Endothelial cell (in vitro differentiated cells): ENCODE measurements at places on chromosomes 1 and 21.
A peak's percentile ranks its signal among the peaks of the same experiment; 100 is the strongest.

GRCh38 chr1:16351456-16351993 is 755 bp downstream of the FBXO42 start:
- peak overlapping the region; percentile 97 for H3K4me3 ChIP-seq
- no peak for DNase-seq
- peak overlapping the region; percentile 25 for H3K27ac ChIP-seq
- peaks cover 7% of the 10 kb centered on the region for H3K36me3 ChIP-seq
- peaks cover 16% of the 10 kb centered on the region for H3K4me1 ChIP-seq
- H3K27me3 ChIP-seq, result peaks cover 3% of the 10 kb centered on the region

DNA sequence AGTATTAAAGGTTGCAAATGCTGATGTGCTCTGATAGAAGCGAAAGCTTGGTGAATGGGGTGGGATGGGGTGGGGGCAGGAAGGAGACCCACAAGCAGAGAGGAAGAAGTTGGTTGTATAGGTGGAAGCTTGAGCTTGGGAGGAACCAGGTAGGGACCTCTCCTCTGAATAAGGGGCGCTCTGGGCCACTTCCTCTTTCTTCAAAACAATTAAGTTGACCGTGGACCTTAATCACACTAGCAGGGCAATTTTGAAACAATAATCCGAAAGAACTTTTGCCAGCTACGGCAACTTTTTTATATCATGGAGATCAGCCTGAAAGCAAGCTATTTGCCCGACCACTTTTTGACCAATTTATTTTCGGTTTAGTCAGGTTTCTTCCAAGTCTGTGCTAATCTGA is 1.9 kb upstream of the DYRK1A start:
- no peak for DNase-seq
- peak overlapping the region; percentile 89 for H3K27ac ChIP-seq
- H3K27me3 ChIP-seq, result peaks cover 12% of the 10 kb centered on the region
- H3K36me3 ChIP-seq, result peaks cover 14% of the 10 kb centered on the region

DNA sequence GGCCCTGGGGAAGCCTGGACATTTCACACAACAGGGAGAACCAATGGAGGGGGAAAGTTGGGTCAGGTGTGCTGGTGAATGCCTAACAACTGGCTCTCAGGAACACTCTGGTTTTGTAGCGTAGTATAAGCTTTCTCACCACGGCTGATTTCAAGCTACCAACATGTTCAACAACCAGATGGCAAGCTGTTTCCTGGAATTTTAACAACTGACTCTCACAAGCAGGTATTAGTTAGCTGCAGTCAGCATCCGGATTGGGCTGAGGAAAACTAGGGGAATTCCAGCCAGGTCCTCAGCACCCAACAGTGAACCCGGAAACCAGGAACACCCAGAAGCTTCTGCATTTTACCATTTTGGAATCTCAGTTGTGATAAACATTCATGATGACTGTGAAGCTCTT is 162.3 kb upstream of the CAMK1G start:
- H3K4me1 ChIP-seq, result no peaks in the 10 kb centered on the region
- no peaks in the 10 kb centered on the region for H3K36me3 ChIP-seq
- H3K4me3 ChIP-seq, result no peak overlapping the region
- H3K27me3 ChIP-seq, result peaks cover 1% of the 10 kb centered on the region
- H3K27ac ChIP-seq, result no peak overlapping the region
- DNase-seq, result no peak

- DNase-seq, result no peak
- no peaks in the 10 kb centered on the region for H3K27me3 ChIP-seq
- no peak overlapping the region for H3K4me3 ChIP-seq
- no peak overlapping the region for H3K27ac ChIP-seq
- H3K4me1 ChIP-seq, result no peaks in the 10 kb centered on the region
Measured at GRCh38 chr1:80827666-80828065, 973.1 kb upstream of the ADGRL2 start.

GRCh38 chr1:53558739-53559315 is 99.6 kb downstream of the DMRTB1 start:
- no peak overlapping the region for H3K4me3 ChIP-seq
- no peaks in the 10 kb centered on the region for H3K36me3 ChIP-seq
- H3K27me3 ChIP-seq, result peaks cover 2% of the 10 kb centered on the region
- no peak for DNase-seq

- no peak for DNase-seq
- H3K27me3 ChIP-seq, result peaks cover 2% of the 10 kb centered on the region
- no peak overlapping the region for H3K27ac ChIP-seq
- H3K4me1 ChIP-seq, result no peaks in the 10 kb centered on the region
- H3K36me3 ChIP-seq, result no peaks in the 10 kb centered on the region
- H3K4me3 ChIP-seq, result no peak overlapping the region
Measured at GRCh38 chr21:15908187-15908586, 178.4 kb downstream of the USP25 start.

GRCh38 chr21:39630191-39630591 is 17.5 kb downstream of the B3GALT5 start:
- no peak overlapping the region for H3K4me3 ChIP-seq
- H3K27ac ChIP-seq, result no peak overlapping the region
- peaks cover 2% of the 10 kb centered on the region for H3K27me3 ChIP-seq
- no peak for DNase-seq
- peaks cover 11% of the 10 kb centered on the region for H3K4me1 ChIP-seq

DNA sequence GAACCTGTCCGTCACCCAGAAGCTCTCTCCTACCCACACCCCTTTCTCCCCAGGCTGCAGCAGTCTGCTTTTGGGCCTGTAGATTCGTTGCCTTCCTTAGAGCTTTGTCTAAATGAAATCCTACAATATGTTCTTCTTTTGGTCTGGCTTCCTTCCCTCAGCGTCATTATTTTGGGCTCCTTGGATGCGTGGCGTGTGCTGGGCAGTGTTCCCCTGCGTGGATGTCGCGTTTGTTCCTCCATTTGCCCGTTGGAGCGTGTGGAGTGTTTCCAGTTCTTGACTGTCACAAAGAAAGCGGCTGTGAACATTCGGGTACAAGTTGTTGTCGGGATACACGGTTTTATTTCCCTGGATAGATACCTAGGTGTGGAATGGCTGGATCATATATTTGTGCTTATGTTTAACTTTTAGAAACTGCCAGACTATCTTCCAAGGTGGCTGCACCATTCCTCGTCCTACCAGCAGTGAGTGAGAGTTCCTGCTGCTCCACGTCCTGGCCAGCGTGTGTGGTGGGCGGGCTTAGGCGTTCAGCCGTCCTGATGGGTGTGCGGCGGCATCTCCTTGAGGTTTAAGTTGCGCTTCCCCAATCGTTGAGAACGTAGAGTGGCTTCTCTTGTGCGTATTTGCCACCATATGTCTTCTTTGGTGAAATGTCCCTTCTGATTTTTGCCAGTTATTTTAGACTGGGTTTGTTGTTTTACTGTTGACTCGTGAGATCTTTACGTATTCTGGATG is 31.7 kb downstream of the SKI start:
- peak overlapping the region; percentile 42 for H3K27ac ChIP-seq
- H3K36me3 ChIP-seq, result peaks cover 11% of the 10 kb centered on the region
- peaks cover 10% of the 10 kb centered on the region for H3K27me3 ChIP-seq
- no peak overlapping the region for H3K4me3 ChIP-seq

DNA sequence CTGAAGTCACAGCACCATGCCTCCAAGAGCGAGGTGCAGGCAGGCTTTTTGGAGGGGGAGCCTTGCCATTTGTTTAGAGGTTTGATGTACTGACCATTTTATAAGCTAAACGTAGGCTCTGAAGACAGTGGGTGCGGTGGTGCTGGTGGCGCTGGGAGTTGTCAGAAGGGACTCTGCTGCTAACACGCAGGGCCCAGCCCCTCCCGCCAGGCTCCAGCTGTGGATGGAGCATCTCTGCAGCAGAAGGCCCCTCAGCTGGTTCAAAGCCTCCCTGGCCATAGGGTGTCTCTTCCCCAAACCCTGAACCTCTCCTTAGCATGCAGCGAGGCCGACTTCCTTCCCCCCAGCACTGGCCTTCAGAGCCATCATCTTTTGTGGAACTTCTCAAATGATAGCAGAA is 105.3 kb downstream of the AJAP1 start:
- peaks cover 2% of the 10 kb centered on the region for H3K27me3 ChIP-seq
- no peak overlapping the region for H3K27ac ChIP-seq
- DNase-seq, result no peak
- no peak overlapping the region for H3K4me3 ChIP-seq

- no peak for DNase-seq
- H3K36me3 ChIP-seq, result no peaks in the 10 kb centered on the region
- no peaks in the 10 kb centered on the region for H3K4me1 ChIP-seq
- H3K4me3 ChIP-seq, result no peak overlapping the region
- peaks cover 15% of the 10 kb centered on the region for H3K27me3 ChIP-seq
Measured at GRCh38 chr1:182059936-182060335, 1.6 kb downstream of the ZNF648 start.

GRCh38 chr1:83060221-83060620 is 938.7 kb downstream of the TTLL7 start:
- H3K4me3 ChIP-seq, result no peak overlapping the region
- H3K27ac ChIP-seq, result no peak overlapping the region
- peaks cover 2% of the 10 kb centered on the region for H3K27me3 ChIP-seq
- H3K36me3 ChIP-seq, result no peaks in the 10 kb centered on the region
- no peak for DNase-seq

DNA sequence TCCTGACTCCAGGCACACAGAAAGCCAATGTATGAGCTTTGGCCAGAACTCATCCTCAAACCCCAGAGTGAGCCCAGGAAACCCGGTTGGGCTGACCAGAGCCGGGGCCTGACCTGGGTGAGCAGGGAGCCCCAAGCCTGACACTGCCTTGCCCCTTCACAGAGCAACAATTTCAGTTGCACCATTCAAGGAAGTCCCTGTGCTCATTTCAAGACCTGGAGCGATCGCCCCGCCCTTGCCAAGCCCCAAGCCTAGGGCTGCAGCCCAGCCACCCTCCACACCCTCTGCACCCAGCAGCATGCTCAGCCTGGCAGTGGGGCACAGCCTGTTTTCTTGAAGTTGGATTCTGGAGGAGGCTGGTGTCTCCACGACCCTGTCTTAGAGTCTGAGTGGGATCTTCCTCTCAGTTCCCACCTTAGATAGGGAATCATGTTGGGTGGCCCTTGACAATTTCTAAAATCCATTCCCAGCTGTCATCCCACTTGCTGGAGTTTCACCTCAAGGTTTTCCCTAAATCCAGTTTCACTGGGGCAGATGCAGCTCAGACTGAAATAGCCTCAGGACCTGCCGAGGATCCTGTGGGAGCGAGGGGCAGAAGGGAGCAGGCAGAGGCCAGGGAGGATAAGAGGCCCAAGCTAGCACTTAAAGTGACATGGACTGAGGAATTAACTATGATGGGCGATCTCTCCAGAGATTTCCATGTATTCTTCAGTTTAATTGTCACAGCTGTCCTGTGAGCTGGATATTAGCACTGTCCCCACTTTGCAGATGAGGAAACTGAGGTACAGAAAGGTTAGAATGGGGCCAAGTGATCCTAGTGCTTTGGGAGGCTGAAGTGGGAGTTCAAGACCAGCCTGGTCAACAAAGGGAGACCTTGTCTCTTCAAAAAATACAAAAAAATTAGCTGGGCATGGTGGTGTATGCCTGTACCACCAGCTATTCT is 2.5 kb downstream of the NBL1 start:
- H3K4me1 ChIP-seq, result peaks cover 14% of the 10 kb centered on the region
- no peak overlapping the region for H3K27ac ChIP-seq
- H3K27me3 ChIP-seq, result peaks cover 11% of the 10 kb centered on the region
- no peak for DNase-seq
- peak overlapping the region; percentile 11 for H3K4me3 ChIP-seq
- no peaks in the 10 kb centered on the region for H3K36me3 ChIP-seq

GRCh38 chr1:160097151-160097910 is 1.1 kb downstream of the IGSF8 start:
- peak overlapping the region; percentile 34 for H3K27ac ChIP-seq
- H3K4me3 ChIP-seq, result peak overlapping the region; percentile 92
- peaks cover 14% of the 10 kb centered on the region for H3K4me1 ChIP-seq
- H3K36me3 ChIP-seq, result no peaks in the 10 kb centered on the region

DNA sequence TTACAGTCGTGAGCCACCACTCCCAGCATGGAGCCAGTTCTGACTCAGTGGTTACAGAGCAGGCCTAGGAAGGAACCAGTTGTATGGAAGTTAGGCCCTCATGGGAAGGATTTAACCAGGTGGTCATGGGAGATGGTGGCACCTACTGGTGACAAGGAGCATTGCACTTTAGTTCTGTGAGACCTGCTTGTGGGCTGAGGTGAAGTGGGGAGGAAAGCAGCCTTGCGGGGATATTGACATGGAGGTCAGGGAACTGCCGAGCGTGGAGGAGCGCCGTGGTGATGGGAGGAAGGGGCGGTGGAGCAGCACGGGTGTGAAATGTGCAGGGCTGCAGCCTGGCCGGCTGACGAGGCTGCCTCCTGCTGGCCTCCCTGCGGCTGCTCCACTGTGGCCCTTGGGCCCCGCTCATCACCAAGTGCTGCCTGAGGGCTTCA is 100.4 kb downstream of the GALNT2 start:
- H3K27ac ChIP-seq, result peak overlapping the region; percentile 55
- DNase-seq, result peak; percentile 13
- no peak overlapping the region for H3K4me3 ChIP-seq
- peaks cover 4% of the 10 kb centered on the region for H3K36me3 ChIP-seq
- peaks cover 2% of the 10 kb centered on the region for H3K27me3 ChIP-seq
